ENCODE measurements at places on chromosomes 13 and 19. TPM values are rescaled to one million over a fixed set of nuclear protein-coding genes. Genes with fewer than 3 reads are reported as not detected.

- DNase-seq, result no peak
Measured at GRCh38 chr19:51333836-51334460, 8.0 kb downstream of the VSIG10L start.

DNA sequence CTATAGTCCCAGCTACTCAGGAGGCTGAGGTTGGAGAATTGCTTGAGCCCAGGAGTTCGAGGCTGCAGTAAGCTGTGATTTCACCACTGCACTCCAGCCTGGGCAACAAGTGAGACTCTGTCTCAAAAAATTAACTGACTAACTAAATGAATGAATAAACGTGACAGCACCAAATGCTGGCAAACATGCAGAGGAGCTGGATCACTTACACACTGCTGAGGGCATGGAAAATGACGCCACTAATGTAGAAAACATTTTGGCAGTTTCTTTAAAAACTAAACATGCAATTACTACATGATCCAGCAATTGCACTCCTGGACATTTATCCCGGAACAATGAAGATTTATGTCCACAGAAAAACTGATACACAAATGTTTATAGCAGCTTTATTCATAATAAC, 31.3 kb upstream of the GTF3A start:
- no peak for DNase-seq

DNA sequence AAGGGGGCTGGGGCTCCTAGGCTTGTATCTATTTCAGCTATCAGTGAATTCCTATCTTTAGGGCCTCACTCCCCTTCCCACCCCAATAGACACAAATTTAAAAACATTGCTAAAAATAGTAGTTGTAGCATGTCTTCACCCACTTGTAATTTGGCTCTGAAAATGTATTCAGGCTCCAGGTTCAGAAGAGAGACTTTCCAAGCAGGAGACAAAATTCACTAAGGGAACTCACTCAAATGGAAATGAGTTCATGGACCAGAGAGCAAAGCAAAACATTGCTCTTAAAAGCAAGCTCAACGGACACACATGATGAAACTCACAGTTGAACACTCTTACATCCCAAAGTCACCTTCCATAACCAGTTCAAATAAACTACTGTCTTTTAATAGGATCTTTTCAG, 36.8 kb downstream of the PHF11 start:
- no peak for DNase-seq

- no peak for DNase-seq
Measured at GRCh38 chr19:47723581-47723940, 10.3 kb downstream of the EHD2 start.

P2RY11 gene
- 9.2 TPM for total RNA-seq

ADGRE1 gene
- not detected for total RNA-seq

KCNJ14 gene
- total RNA-seq, result 0.45 TPM

RXFP2 gene
- total RNA-seq, result not detected

GRCh38 chr13:107119989-107120881, 552.3 kb upstream of the ARGLU1 start:
- no peak for DNase-seq

CTXN1 gene
- 5.0 TPM for total RNA-seq

SLC25A41 gene
- 0.57 TPM for total RNA-seq

GRCh38 chr13:113171250-113172125, 13.0 kb downstream of the PROZ start:
- DNase-seq, result no peak

DNA sequence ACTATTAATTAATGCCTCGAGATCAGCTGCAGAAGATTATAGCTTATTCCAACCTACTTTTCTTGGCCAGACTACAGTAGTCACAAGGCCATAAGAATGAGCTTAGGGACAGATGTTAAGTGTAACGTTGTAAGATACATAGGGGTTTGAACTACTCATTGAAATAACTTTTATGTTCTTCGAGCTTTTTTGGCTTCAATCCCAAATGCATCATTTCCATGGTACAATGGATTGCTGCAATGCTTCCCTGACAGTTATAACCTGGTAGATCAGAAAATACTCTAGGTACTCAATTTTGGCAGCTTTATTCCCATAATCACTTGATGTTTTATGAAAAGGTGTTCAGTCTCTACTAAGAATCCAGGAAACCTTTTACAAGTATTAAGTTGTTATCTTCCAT, 2216.7 kb upstream of the PCDH20 start:
- no peak for DNase-seq

DNA sequence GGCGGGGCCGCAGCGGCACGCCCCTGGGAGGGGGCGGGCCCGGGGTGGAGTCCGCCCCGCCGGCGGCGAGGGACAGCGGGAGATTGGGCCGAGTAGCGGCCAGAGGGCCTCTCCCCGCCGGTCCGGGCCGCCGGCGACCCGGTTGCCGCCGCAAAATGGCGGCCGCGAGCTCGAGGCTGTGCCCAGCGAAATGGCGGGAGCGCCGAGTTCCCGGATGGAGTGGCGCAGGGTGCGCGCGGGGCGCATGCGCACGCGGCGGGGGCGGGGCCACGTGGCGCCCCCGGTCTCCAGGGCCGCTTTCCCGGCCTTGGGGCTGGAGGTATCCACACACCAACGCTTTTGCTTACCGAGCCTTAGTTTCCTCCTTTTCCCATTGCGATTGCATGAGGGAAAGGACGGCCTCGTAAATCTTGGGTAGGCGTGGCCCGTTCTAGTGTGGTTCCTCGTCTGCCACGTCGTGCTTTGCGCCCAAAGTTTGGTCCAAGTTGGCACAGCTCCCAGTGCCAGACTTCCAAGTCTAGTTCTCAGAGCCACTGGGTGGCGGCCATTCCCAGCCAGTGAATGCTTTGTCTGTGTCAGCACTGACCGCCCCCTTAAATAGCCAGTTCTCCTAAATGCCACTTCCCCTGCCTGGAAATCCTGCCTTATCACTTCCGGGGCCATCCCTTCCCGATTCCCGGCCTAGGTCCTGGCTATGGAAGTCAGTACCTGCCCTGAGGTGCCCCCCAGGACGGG, 513 bp downstream of the CIRBP start:
- peak; percentile 84 for DNase-seq

DNA sequence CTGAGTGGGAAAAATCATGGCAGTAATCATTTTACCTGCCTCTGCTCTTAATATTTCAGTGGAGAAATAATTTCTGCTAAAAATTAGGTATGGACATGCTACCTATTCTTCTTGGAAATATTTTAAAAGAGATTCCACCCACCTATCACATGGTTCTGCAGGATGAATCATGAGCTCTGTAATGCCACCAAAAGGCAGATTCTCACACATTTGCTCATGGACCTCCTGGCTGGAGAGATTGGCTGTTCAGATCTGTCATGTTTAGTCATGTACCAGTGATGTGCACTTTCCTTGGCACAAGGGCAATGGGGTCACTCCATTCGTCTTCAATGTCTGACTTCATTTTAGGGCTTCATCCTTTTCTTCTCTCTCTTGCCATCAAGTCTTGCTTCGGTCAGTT, 101.8 kb upstream of the MBNL2 start:
- DNase-seq, result no peak

PTGER1 gene
- total RNA-seq, result not detected

APC2 gene
- total RNA-seq, result 2.2 TPM

- no peak for DNase-seq
Measured at GRCh38 chr13:94483970-94484369, 4.5 kb upstream of the DCT start.

DNA sequence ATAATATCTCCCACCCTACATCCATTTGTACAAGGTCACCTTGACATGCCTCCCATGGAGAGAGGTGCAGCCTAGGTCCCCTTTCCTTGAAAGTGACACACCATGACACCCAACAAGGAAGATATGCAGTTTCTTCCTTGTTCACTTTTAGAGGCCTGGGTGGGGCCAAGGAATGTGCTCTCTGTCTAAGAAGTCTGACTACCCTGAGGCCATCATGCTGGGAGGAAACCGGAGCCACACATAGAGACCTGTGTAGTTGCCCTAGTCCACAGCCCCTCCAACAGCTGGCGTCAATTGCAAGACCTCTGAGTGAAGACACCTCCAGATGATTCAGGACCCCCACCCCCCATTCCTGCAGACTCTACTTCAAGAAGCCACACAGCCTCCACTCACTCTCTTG, 11.0 kb downstream of the SYDE1 start:
- no peak for DNase-seq

DNA sequence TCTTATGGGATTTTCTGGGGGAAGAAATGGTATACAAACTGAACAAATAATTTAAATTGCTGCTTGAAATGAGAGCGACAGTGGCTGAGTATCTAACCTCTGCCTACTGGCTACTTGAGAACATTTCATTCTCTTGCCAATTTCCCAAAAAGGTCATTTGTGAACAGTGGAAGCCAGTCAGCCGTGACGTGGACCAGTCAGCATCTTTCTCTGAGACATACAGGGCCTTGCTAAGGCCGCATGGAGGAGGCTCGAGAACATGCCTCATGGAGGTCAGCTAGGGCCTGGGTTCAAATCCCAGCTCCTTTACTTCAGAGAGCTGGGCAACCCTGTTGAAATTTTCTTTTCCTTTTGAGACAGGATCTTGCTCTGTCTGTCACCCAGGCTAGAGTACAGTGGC, 20.3 kb downstream of the ZC3H4 start:
- DNase-seq, result no peak

DNA sequence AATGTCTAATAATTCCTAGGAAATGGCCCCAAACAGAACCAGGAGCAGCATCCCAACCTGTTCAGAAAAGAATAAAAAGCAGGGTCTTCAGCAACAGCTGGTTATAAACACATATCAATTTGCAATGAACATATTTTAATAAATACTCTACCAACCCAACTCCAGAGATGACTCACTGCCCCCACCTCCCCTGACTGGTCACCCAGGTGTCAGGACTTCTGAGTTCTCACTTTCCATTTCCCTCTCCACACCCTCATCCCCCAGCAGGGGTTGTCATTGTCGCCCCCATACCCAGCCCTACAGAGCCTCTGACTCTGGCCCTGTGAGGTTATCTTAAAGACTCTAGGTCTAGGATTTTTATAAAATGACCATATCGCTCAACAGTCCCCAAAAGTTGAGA, 6.9 kb downstream of the SERPINE3 start:
- no peak for DNase-seq

DNA sequence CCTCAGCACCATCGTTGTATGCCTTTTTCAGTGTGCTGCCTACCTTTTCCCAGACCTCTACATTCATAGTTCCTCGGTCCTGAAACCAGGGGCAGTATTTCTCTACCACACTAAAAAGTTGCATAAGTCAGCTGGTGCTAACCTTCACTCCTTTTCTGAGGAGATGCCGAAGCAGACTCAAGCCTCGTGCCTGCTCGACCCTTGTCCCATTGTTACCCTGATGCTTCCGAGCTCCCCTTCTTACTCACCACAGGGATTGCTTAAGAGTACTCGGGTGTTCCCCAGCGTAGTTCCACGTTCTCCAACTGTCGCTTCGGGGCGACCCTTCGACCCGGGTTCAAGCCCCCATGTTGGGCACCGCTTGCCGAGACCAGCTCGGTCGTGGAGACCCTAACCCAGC, 19.0 kb upstream of the IL17D start:
- DNase-seq, result no peak

KCNN4 gene
- 65.1 TPM for total RNA-seq

GRCh38 chr13:114226088-114226487, 8.6 kb upstream of the CDC16 start:
- no peak for DNase-seq

GPR183 gene
- 3.8 TPM for total RNA-seq

DNA sequence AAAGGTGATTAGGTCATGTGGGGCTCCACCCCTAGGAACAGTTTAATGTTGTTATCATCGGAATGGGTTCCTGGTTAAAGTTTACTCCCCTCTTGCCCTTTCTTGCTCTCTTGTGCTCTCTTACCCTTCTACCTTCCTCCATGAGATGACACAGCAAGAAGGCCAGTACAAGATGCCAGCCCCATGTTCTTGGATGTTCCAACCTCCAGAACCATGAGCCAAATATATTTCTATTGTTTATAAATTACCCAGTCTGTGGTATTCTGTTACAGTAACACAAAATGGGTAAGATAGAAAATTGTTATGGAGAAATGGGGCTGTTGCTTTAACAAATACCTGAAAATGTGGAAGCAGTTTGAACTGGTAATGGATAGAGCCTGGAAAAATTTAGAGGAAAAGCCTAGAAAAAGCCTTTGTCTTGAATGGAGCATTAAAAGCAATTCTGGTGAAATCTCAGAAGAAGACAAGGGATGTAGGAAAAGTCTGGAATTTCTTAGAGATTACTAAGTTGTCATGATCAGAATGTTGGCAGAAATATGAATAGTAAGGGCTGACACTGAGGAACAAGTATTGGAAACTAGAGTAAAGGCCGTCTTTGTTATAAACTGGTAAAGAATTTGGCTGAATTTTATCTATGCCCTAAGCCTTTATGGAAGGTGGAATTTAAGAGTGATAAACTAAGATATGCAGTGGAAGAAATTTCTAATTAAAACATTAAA, 53.5 kb upstream of the TSC22D1 start:
- DNase-seq, result no peak

DNA sequence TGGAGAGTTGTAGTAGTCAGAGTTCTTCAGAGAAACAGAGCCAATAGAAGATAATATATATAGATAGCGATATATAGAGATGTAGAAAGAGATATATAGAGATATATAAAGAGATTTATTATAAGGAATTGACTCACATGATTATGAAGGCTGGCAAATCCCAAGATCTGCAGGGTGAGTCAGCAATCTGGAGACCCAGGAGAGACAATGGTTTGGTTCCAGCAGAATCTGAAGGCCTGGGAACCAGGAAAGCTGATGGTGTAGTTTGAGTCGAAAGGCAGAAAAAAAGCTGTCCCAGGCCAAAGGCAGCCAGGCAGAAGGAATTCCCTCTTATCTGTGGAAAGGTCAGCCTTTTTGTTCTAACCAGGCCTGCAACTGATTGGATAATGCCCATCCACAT, 194.1 kb downstream of the NUFIP1 start:
- no peak for DNase-seq

NRTN gene
- 9.7 TPM for total RNA-seq

CLEC17A gene
- 0.14 TPM for total RNA-seq

DNA sequence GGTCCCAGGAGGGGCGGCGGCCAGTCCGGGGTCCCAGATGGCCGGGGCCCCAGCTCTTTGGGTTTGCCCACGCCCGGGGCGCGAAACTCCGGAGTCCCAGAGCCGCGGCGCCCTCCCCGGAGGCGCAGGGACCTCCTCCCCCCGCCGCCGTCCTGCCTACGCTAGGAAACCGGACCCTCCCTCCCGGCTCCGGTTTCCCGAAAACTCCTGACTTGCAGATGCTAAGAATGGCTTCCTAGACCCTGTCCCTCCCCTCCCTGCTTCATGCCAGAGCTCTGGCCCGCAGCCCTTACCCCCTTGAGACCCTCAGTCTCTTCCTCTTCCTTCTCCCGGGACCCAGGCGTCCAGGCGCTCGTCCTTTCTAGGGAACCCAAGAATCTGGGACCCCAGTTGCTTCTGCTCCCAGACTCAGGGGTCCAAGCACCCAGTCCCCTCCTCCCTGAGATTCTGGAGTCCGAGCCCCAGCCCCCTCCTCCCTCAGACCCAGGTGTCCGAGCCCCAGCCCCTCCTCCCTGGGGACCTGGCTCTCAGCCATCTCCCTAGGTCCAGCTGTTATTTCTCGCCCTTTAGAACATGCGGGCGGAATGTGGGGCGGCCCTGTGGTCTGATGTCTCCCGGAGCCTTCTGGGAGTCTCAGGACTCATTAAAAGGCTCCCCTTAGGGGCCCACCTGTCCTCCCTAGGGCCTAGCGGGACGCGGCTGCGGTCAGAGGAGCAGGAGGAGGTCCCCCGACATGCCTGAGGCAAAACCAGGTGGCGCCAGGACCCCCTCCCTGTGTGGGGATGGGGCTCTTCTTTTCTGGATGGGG, at the start of gene MYBPC2:
Gene MYBPC2, plus strand, starts transcription at position 672 of the 808 bp plus-strand sequence. Its CDS starts 62 bp downstream, at position 734.
- no peak for DNase-seq
